ENCODE measurements at places on chromosomes 13 and 19.

GRCh38 chr13:21465710-21466160 is 6.6 kb upstream of the ZDHHC20 start:
- DNase-seq, result no peak

DNA sequence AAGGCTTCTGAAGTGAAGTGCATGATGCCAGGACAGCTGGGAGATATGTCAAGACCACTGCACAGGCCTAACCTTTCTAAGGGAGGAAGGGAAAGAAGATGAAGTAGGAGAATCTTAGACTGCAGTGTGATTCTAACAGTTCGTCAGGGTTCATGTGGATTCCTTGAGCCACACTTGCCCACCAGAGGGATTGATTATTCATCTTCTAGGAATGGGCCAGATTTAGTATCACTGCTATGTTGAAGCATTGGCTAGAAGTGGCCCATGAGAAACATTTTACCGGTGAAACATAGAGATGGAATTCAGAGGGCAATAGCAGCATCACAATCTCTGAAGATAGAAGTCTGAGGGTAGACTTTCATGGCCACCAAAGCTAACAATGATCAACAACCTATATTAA is 550.8 kb upstream of the SLITRK1 start:
- no peak for DNase-seq

GRCh38 chr19:13366529-13367143 is 139.6 kb downstream of the CACNA1A start:
- no peak for DNase-seq

- no peak for DNase-seq
Measured at GRCh38 chr13:35283856-35284255, 192.6 kb downstream of the MAB21L1 start.

DNA sequence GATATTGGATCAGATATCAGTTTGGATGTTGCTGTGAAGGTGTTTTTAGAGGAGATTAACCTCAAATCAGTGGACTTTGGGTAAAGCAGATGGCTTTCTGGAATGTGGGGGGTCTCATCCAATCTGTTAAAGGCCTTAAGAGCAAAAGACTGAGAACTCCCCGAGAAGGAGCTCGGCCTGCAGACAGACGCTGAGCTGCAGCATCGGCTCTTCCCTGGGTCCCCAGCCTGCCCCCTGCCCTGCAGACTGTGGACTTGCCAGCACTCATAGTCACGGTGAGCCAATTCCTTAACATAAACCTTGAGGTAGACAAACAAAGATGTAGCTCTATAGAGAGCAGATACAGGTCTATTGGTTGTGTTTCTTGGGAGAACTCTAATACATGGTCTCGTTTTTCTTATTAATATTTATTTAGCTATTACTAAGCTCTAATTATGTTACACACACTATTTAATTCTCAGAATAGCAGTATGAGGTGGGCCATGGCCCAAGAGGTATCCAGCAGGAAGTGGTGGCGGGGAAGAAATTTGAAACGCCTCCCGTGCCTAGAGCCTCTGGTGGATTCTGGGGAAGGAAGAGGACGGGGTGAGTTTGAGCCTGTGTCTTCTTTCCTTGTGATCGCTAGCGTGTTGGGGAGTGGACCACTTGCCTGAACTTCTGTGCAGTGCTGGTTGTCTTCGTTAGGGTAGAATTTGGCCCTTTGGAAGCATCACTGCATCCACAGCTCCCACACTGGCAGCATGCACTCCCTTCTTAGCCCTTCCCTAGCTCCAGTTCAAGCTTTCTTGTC is 305.3 kb downstream of the TEX29 start:
- DNase-seq, result no peak

- DNase-seq, result no peak
Measured at GRCh38 chr13:41641961-41642360, 184.6 kb downstream of the RGCC start.

- no peak for DNase-seq
Measured at GRCh38 chr19:1854542-1855039, 6.3 kb upstream of the REXO1 start.

DNA sequence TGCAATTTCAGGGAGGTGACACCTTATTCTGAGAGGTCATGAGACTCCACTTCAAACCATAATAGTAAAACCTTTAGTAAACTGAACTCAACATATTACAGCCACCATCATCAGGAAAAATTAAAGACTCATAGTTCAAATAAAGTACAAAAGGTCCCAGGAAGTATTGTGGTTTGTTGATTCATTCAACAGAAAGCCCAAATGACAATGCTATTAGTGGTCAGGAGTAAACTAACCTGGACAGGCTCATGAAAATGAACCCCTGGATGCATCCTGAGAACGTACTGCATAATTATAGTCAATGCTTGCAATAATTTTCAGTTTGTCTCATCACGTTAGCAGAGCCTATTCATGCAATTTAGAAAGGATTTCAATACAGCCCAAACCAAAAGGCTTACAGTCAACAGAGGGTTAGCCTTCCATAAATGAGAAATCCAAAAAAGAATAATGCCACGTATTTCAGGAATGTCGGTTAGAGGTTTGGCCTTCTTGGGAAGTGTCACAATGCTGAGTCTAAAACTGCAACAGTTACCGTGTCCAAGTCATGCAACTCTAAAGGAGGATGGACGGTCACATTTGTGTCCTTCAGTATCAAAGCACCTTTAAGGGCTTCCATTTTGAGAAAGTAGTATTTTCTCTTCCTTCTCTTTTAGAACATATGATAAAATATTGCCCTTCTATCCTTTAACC is 280.8 kb downstream of the ABCC4 start:
- DNase-seq, result no peak

DNA sequence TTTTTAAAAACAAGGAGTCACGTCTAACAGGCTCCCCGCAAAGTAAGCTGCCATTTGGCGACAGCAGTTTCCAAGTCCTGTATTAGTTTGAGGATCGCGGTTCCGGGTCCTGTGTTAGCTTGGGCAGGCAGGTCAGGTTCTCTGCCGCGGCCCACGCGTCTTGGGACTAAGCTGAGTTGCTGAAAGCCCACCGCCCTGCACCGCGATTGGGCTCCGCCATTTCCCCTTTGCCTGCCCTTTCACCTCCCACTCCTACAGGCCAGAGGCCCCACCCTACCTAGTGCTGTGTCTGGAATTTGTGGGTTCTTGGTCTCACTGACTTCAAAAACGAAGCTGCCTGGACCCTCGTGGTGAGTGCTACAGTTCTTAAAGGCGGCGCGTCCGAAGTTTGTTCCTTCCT is 6.8 kb downstream of the PARP4 start:
- DNase-seq, result no peak

GRCh38 chr13:23748109-23748990 is 140.8 kb downstream of the MIPEP start:
- DNase-seq, result no peak

GRCh38 chr19:10422046-10422461 is 1.7 kb downstream of the PDE4A start:
- DNase-seq, result no peak

DNA sequence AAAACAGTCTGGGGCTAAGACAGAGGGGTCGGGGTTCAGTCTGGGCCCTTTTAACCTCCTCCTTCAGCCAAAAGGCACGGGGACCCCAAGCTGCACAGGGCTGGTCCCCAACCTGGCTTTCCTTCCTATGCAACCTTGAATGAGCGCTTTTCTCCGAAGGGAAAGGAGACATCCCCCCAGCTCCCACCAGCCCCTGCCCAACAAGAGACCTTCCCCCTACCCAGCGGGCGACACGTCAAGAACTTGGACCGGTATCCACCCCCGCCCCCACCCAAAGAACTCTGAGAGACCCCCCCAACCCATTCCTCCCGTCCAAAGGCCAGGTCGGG is 35.0 kb upstream of the NANOS3 start:
- DNase-seq, result no peak

DNA sequence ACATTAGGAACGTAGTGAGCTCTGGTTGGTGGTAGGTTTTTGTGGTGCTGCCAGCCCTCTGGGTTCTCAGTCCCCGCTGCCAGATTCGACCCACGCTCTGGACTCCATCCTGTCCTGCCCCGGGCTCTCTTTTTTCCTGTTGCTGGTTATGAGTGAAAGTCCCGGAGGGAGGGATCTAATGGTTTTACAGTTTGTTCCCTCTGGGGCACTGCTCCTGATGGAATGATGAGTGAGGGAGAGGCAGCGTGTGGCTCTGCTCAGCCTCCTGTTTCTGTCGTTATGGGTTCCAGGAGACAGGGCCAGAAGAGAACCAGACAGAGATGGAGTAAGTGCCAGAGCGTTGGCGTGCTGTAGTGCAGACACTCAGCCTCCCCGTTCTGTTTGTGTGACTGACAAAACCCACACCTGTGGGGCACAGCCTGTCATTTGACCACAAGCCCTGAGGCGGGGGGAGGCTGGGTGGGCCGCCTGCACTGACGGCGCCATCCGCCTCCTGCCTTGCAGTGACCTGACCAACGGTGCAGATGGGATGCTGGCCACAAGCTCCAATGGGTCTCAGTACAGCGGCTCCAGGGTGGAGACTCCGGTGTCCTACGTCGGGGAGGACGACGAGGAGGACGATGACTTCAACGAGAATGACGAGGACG is 18.3 kb downstream of the ATP4B start:
- DNase-seq, result no peak

- DNase-seq, result peak; percentile 84
Measured at GRCh38 chr19:9140159-9140874, at the start of gene ZNF317. ZNF317 (plus strand) TSS chr19:9140397; CDS start chr19:9156017, 15,620 bp downstream.

- no peak for DNase-seq
Measured at GRCh38 chr13:97986835-97987234, 33.4 kb downstream of the IPO5 start.

DNA sequence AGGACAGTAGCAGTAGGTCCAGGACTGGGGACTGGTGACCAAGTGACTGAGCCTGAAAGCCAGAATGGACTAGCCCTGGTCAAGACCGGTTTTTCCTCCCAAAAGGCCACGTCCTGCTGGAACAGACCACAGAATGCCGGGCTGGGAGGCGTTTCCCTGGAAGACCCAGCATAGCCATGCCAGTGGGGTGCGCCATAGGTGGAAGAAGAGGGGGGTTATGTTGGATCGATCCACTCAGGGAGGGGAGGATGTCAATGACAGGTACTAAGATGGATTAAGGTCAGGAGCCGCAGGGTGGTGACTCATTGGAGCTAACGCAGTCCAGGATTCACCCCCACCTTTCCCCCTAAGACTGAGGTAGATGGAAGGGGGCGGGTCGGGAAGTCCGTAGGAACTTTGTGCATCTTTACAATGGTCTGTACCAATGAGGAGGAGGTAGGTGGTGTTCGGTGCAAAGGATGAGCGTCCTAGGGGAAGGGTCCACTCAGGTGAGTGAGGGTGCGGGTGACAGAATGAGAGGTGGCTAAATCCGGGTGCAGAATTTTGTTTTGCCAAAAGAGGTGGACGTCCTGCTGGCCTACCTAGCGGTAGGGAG is 21.0 kb downstream of the VASP start:
- no peak for DNase-seq

- no peak for DNase-seq
Measured at GRCh38 chr13:44142540-44142867, 231.1 kb upstream of the SERP2 start.

GRCh38 chr19:35860818-35861639 is 4.3 kb downstream of the KIRREL2 start:
- DNase-seq, result no peak

- no peak for DNase-seq
Measured at GRCh38 chr13:111143865-111144540, 28.9 kb downstream of the ARHGEF7 start.

DNA sequence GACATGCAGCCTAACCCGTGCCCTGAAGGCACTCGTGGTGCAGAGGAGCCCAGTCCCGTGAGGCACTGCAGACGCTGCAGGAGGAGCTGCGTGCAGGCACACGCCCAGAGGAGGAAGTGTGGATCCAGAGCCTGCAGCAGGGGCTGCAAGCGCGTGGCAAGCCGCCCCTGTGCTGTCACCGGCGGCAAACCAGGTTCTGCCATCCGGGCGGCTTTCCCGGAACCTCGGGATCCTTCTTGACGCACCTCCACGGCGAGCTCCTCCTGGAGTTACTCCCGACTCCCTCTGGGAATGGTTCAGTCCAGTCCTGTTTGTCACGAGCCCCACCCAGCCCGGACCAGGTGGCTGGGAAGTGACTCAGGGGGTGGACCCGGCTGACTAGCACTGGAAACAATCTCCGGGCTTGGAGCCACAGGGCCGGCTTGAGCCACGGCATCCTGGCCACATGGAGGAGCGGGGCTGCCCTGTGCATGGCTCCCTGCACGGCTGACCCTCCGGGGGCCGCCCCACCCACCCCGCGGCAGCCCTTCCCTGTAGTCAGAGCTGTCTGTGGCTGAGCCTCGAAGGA is 10.2 kb downstream of the DPP9 start:
- no peak for DNase-seq

GRCh38 chr19:14526423-14526822 is 3.0 kb upstream of the TECR start:
- no peak for DNase-seq

DNA sequence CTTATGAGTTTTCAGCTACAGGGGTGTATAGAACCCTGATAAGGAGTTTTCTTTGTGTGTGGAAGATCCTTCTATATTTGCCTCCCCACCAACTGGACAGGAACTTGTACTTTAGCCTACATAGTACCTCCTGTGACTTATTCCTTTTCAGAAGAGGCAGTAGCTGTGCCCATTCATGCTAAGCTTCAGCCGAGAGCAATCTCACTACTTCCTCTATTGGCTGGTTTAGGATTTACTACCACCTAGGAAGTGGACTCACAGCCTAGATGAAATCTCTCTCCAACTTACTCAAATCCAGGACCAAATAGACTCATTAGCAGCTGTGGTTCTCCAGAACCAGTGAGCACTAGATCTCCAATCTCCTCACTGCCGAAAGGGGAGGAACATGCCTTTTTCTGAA is 2.3 kb upstream of the REX1BD start:
- DNase-seq, result no peak

- no peak for DNase-seq
Measured at GRCh38 chr13:106478116-106478515, 57.3 kb downstream of the EFNB2 start.

- DNase-seq, result no peak
Measured at GRCh38 chr19:38375098-38375493, 725 bp downstream of the PSMD8 start.

GRCh38 chr13:44021422-44021821 is 141.7 kb downstream of the LACC1 start:
- no peak for DNase-seq

GRCh38 chr19:53624771-53625545 is 6.8 kb upstream of the DPRX start:
- DNase-seq, result no peak

DNA sequence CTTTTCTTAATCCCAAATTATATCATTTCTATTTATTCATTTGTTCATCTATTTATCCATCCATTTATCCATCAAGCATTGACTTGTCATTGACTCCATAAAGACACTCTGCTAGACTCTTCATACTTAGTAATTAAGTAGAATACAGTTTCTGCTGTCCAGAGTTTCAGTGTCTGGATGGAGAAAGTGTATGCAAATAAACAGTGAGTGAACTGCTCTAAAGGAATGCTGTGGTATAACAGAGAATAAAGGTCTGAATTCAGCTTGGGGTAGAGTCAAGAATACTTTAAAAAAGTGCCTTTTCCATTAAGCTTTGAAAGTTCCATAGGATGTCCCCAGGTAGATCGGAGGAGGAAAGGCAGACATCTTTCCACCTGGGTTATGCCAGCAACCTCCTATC is 51.4 kb downstream of the RAP2A start:
- no peak for DNase-seq

DNA sequence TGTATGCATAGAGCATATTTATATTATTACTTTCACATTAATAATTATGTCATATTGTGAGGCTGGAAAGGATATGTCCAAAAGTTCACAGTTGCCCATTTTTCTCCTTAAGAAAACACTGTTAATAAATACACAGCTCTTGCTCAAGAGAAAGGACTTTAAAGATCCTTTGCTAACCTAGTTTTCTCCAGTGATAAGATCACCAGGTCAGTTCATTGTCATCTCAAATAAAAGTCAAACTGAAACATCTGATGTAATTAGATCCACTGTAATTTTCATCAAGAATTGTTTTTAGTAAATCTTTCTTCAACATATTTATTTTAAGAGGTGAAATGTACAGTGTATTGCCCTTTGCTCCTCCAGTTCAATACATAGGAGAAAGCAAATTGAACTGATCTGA is 82.8 kb upstream of the KLHL1 start:
- no peak for DNase-seq
